T-helper 1 cell (primary cell): ENCODE measurements at places on chromosomes 13 and 19.
A peak's percentile ranks its signal among the peaks of the same experiment; 100 is the strongest.

DNA sequence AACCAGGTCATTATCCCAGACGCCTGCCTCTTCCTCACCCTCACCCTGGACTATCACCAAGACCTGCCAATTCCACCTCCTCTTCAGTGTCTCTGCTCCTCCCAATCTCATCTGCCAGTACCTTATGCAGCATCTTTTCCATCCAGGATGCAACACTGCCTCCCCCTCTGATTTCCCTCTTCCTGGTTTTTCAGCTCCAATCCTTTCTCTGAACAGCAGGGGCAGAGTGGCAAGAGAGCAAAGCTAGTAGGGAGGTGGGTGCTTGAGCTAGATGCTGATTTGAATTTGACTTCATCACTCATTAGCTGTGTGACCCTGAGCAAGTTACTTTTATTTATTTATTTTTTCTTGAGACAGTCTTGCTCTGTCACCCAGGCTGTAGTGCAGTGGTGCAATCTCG lies 25.6 kb upstream of the CABP5 start:
- DNase-seq: no peak

DNA sequence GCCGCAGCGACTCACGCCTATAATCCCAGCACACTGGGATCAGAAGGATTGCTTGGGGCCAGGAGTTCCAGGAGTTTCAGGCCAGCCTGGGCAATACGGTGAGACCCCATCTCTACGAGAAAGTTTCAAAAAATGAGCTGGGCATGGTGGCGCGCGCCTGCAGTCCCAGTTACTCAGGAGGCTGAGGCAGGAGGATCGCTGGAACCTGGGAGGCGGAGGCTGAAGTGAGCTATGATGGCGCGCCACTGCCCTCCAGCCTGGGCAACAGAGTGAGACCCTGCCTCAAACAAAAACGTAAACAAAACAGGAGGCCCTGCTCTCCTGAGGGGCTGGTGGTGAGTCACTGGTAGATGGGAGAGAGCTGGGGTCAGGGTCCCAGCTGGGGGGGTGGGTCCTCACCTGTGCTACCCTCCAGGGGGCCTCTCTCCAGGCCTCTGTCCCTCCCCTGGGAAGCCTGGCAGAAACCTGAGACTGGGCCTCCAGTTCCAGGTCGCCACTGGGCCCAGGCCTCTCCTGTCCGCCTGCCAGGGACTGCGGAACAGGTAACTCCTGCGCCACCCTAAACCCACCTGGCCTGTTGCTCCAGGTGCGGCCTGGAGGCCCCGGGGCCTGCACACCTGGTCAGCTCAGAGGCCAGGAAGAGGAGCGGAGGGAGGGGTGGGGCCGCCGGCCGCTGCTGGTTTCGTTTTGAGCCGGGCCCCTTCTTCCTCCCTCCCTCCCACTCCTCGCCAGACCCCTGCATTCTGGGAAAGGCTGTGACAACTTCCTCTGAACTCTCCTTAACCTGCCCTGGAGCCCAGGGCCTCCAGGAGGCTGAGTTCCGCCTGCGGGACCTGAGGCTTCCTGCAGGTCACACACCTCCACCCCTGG lies 17.2 kb upstream of the ZBTB7A start:
- no peak for DNase-seq

GRCh38 chr19:56751078-56751489 lies 79.5 kb upstream of the ZNF835 start:
- no peak for DNase-seq

GRCh38 chr13:25141042-25141441 lies 31.0 kb downstream of the AMER2 start:
- DNase-seq: no peak

- DNase-seq: no peak
Measured at GRCh38 chr19:10565028-10565566, 713 bp downstream of the KRI1 start.

- no peak for DNase-seq
Measured at GRCh38 chr13:99312493-99312883, 5.3 kb upstream of the GPR183 start.

DNA sequence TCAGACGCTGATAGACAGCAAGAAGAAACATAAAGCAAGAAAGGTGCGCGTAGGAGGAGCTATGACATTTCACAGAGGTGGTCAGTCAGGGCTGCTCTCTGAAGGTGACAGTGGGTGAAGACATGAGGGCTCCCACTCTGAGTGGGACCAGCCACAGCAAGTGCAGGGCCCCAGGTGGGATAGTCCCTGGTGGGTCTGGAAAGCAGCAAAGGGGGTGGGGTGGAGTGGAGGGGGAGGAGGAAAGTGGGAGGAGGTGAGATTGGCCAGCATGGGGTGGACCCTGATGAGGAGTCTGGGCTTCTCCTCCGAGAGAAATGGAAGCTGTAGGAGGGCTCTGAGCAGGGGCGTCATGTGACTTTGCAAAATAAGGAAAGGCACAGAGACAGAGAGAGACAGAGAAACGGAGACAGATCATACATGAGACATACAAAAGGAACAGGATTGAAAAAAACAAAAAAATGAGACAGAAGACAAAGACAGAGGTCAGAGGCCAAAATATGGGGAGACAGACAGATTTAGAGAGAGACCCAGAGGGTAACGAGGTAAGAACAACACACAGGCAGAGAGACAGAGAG lies 2.7 kb downstream of the MAP4K1 start:
- no peak for DNase-seq

- peak; percentile 10 for DNase-seq
Measured at GRCh38 chr19:34120846-34121639, 51.3 kb upstream of the LSM14A start.

DNA sequence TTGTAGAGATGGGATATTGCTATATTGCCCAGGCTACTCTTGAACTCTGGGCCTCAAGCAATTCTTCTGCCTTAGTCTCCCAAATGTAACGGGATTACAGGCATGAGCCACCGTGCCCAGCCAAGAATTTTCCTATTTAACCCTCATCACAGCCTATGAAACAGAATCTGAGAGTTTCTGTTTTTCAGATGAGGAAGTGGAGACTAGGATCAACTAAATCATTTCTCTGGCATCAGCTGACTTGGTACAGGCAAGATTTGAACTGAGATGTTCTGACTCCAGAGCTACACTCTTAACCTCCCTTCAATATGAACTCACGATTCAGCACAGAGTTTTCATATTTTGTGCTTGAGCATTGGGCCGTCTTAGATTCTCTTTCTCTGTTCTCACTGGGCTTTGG lies 8.1 kb downstream of the ZNF460 start:
- DNase-seq: no peak
